ENCODE measurements at places on chromosomes 2 and 18.

- DNase-seq: no peak
Observed at GRCh38 chr2:150168595-150169236, 318.8 kb downstream of the RND3 start.

DNA sequence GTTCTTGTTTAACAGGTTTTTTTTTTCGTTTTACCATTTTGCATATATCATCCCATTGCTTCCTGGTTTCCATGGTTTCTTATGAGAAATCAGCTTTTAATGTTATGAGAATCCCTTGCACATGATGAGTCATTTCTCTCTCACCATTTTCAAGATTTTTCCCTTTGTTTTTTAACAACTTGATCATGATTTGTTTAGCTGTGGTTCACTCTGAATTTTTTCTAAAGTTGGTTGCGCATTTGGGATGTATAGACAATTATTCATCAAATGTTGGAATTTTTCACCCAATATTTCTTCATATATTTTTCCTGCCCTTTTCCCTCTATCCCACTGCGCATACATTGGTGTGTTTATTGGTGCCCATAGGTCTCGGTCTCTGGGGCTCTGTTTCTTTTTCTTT is 42.4 kb upstream of the BIN1 start:
- DNase-seq: no peak

DNA sequence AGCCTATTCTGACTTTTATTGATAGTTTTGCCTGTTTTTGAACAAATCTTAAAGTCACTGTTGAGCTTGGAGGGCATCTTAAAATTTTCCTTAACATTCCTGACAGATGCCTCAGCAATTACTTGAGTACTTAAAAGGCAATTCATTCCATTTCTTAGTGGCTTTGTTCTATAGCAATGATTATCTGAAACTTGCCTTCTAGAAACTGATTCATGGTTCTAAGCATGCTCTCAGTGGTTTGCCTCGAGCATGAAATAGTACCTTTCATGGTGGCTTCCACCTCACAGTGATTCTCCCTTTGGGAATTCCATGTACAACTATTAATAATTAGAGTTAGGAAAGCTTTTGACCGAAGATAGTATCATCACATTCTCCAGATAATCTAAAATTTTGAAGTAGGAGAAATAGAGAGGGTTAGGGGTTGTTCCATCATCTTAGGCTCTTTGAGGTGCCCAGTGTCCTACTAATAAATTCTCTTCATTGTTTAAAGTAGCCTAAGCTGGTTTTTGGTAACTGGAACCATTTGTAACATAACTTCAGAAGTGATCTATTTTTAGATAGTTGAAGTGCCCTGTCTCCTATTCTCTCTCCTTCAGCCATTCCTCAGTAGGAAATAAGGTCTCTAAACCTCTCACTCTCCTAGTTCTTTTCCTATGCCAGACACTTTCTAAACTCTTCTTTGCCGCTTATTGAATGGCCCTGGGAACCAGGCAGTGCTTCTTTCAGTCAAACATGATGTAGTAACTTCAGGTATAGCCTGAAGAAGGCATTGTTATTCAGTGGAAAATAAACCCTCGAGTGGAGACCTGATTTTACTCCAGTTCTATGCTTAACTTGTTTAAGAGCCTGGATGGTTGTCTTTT is 156.1 kb downstream of the HAUS1 start:
- DNase-seq: no peak

DNA sequence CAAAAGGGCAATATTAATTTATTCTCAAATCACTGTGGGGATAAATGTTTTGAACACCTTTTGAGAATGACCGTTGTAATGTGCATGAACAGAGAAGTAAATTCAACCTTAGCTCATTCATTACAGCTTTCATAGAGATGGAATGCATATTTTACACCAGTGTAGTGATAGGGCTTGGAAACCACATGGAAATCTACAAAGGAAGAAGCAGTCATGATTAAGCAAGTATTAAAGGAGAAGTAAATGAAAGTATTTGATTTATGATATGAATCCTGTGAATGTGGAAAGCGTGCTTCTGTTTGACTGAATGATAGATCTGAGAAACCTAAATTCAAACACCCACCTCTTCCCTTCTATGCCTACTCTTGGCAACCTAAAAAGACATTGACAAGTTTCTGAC is 64.7 kb downstream of the CDH7 start:
- no peak for DNase-seq

DNA sequence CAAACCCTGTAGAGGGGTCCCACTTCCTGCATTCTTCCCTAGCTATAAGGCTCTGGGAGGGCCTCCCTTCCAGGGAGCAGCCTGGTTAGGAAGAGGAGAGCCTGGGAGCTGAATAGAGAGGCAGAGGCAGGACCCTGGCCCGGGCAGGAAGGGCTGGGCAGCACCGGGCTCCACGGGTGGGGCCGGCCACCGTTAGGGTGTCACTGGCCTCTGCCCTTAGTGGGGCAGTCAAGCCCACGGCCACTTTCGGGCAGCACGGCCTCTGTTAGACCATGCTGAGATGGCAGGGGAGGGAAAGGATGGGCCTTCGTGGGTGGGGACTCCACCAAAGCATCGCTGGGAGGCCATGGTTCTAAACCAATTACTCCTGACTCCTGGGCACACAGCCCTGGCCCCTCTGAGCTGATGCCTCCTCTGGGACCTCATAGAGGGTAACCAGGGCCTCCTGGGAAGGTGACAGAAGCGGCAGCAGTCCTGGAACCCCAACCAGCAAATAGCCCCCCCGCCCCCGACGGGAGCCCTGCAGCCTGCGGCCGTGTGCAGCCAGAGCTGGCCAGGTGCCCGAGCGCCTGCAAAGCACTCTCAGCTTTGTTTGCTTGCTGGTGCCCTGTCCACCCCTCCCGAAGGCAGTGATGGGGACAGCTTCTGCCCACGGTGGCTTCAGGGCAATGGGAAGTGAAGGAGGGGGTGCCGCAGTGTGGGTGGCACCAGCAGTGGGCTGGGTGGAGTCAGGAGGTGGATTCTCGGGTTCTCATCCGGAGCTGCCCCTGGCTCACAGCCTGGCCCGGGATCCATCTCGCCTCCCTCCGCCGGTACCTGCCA is 16.3 kb upstream of the HPCAL1 start:
- peak; percentile 75 for DNase-seq

- DNase-seq: no peak
Observed at GRCh38 chr2:110215566-110216158, 3.3 kb upstream of the MTLN start.

GRCh38 chr18:42513441-42513840 is 558.4 kb downstream of the PIK3C3 start:
- DNase-seq: no peak

- DNase-seq: no peak
Observed at GRCh38 chr2:42930025-42930581, 137.7 kb upstream of the HAAO start.

DNA sequence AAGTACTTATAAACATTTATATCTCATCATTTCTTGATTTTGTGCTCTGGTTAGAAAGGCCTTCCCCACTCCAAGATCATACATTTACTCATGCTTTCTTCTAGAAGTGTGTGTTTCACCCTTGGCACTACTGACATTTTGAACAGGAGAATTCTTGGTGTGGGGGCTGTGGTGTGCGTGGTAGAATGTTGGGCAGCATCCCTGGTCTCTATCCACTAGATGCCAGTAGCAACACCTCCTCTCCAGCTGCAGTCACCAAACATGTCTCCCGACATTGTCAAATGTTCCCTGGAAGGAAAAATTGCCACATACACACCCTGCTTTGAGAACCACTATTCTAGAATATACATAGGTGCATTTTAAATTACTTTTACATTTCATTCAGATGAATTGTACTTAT is 8.7 kb upstream of the TGIF1 start:
- DNase-seq: no peak

- no peak for DNase-seq
Observed at GRCh38 chr2:137942037-137942832, 22.0 kb upstream of the HNMT start.

GRCh38 chr18:6646801-6647200 is 82.7 kb upstream of the ARHGAP28 start:
- no peak for DNase-seq
